Cerebellum (tissue), 4 donors: ENCODE measurements at places on chromosomes 11 and 22.

GRCh38 chr22:11253000-11253511 is 4274.9 kb upstream of the OR11H1 start:
- no peak for DNase-seq

DNA sequence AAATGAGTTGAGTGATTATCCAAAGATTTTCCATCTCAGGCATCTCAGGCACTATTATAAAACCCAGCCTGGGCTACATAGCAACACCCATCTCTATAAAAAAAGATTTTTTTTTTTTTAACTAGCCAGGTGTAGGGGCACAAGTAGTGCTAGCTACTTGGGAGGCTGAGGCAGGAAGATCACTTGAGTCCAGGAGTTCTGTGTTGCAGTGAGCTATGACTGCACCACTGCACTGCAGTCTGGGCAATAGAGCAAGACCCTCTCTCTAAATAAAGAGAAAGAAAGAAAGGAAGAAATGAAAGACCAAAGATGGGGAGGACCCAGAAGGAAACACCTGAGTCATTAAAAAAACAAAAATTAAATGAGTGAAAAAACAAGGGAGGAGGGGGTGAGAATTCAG is 14.1 kb downstream of the RSF1 start:
- DNase-seq: no peak

DNA sequence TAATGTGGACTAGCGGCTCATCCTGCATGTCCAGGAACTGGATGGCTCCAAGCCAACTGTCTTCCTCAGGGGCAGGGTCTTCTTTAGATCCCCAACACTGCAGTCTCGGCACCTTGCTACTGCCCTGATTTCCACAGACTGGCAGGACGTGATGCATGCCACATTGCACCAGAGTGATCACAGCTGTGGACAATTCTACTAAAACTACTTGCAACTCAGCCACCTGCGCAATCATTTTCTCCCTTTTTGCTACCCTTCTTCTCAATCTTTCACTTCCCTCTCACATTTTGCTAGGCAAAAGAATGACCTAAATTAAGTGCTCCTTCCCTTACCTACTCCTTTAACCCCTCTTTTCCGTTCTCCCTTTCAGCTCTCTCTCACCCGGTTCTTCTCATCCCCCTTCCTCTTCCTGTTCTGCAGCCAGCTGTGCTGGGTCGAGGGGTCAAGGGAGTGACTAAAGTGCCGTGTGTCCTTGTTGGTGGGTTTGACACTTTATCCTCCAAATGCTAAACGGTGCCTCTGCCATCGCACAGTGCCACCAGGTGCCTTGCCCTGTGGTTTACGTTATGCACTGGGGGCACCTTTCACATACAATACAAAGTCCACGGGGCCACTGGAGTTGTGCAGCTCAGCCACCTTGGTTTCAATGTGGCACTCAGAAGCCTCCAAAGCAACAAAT is 11.5 kb upstream of the PEX26 start:
- DNase-seq: no peak

DNA sequence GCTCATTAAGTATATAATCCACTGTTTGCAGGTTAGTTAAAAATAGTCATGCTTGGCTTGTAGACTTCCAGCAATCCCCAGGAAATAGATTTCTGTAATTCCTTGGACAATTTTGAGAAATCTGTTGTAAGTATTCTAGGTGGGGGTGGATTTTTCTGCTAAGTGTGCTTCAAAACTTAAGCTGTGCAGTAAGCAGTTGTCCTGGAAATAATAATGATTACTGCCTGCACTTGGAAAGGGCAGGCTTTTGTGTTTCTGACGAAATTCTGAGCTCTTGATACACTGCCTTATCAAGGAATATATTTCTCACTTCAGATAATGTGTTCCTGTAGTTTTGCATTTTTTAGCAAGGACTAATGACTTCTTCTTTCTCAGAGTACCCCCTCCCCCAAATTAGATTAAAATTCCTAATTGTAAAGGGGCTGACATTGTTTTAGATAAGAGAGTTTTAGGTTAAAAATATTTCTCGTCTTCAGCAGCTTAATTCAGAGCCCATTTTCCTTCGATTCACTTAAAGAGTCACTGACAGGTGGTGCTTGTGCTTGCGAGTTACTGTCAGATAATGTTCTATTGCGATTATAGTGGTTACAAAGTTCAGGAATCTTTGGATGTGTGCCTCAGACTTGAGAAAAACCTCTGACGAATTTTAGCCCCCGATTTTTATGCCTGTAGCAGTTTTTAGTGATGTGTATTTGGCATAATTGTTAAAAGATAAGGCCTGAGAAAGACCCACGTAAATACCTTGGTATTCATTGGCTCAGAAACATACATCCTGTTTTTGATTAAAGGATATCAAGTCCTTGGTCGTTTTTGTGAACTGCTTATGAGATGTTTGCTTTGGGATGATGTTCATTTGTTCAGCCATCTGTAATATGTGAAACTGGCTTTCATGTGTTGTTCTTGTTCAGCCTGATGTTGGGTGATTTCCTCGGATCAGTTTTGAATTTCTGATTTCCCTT is 120.5 kb downstream of the HIPK3 start:
- DNase-seq: no peak

- peak; percentile 85 for DNase-seq
Measured at GRCh38 chr22:49929211-49929979, 11.0 kb downstream of the CRELD2 start.

DNA sequence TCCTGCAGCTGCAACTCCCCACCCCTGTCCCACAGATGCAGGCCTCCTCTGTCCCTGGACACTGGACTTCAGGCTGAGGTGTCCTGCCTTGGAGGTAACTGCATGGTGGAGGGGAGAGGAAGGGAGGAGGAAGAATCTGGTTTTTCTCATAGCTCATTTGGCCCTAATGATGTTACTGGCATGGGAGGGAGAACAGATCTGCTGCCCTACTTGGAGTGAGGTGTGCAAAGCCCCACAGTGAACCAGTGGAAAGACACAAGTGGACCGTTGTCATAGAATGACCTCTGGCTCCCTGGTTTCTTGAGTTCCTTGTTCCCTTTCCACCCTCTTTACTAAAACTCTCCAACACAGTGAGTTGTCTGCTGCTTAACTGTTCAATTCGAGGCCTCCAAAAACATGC is 215.9 kb downstream of the BARX2 start:
- no peak for DNase-seq

GRCh38 chr11:82722231-82722630 is 11.4 kb downstream of the FAM181B start:
- DNase-seq: no peak

DNA sequence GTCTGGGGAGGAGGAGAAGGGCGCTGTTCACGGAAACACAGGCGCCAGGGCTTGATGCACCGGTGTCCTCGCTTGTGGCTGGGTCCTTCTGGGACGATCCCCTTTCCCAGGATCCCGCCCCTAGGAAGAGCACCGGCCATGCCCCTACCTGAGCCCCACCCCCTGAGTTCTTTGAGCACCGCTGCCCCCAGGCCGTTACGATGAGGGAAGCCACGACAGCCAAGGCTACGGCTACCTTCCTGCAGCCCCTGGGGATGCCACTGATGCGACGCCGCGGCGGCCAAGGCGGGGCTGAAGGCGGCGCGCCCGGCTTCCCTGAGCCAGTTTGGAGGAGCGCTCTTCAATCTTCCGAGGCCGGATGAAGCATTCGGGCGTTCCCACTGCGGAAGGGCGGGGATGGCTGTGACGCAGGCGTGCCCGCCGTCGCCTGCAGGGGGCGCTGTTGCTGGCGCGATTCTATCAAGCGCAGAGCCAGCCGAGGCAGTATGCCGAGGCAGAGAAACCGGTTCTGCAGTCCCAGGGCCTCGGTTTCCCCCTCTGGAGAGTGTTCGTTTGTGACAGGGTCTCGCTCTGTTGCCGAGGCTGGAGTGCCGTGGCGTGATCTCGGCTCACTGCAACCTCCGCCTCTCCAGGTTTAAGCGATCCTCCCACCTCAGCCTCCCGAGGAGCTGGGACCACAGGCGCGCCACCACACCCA is 9.7 kb upstream of the NEFH start:
- DNase-seq: peak; percentile 41

GRCh38 chr22:32216911-32217310 is 12.0 kb upstream of the RFPL2 start:
- no peak for DNase-seq
